ENCODE measurements at places on chromosomes 6 and 20. TPM values are rescaled to one million over a fixed set of nuclear protein-coding genes. Genes with fewer than 3 reads are reported as not detected.

The LHFPL5 gene
- not detected for total RNA-seq

- DNase-seq: peak; percentile 17
Measured at GRCh38 chr20:25299806-25300205, 51.9 kb downstream of the PYGB start.

DNA sequence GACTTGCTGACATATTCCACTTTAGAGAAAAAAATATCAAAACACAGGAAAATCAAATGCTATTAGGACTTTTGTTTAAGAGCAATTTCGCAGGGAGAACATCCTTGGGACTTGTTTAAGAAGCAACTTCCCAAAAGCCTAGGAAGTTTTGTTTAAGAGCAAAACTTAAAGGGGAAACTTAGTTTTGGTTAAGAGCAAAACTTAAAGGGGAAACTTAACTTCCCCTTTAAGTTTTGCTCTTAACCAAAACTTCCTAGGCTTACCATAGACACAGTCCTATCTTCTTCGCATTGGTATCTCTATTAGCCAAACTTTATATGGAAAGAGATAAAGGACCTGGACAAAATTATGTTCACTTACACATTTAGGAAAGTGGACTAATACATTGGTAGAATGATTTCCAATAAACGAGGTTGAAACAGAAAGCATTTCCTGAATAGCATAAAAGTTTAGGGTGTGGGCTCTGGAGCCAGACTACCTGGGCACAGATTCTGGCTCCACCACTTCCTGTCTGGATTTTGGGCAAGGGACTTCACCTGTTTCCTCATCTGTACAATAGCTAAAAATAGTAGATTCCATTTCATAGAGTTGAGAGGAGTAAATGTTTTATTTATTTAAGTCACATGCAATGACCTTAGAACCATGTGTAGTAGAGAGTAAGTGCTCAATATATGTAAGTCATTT lies 15.7 kb downstream of the PAQR8 start:
- no peak for DNase-seq

DNA sequence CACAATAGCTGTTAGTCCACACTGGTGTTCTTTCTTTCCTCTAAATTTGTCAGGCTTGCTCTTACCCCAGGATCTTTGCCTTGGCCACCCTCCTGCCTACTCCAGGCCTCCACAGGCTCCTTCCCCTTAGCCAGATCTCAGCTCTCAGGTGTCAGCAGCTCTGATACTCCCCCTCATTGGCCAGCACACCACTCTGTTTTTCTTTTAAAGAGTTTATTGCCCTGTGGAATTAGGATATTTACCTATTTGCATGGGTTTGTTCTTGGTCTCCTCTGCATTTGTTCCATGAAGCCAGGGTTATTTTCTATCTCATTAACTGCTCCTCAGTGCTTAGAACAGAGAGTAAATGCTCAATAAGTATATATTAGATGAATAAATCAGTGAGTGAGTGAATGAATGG lies 36.8 kb downstream of the GCNT2 start:
- DNase-seq: no peak

- DNase-seq: no peak
Measured at GRCh38 chr6:68038815-68039408, 596.2 kb upstream of the ADGRB3 start.

DNA sequence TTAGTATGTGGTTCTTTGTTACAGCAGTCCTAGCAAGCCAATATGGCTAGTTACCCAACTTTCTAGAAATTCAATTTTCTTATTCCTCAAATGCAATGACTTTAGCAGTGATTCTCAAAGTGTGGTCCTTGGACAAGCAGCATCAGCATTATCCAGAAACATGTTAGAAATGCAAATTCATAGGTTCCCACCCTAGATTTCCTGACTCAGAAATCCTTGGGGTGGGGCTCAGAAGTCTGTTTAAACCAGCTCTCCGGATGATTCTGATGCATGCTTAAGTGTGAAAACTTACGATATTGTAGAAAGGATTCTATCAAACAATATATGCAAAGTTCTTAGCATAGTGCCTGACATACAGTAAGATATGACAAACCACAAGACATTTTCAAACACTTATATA lies 757.1 kb downstream of the DHX35 start:
- DNase-seq: no peak

The NR2E1 gene
- not detected for total RNA-seq

DNA sequence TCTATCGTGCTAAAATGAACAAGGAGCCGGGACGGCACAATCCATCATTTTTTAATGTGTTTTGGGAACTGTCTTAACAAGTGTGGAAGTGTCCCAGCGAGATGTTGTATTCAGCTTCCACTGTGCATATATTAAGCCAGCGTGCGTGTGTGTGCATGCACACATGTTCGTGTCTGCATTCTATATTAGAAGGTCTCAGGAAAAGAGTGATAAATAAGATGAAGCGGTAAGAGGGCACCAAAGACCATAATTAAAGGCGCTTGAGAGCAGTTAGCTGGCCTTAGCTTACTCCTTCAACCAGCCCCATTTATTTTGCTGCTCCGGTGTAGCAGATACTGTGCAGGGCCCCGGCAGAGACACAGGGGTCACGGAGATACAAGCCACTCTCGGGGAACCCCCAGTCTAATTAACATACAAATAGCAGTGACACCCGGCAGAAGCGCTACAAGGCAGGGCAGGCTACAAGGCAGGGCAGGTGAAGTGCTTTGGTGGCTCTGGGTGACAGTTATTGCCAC lies 206.5 kb upstream of the RREB1 start:
- DNase-seq: peak; percentile 53

GRCh38 chr6:12749531-12750379 lies 33.2 kb downstream of the PHACTR1 start:
- DNase-seq: no peak

- DNase-seq: no peak
Measured at GRCh38 chr6:147407571-147407970, 100.9 kb upstream of the SAMD5 start.

DNA sequence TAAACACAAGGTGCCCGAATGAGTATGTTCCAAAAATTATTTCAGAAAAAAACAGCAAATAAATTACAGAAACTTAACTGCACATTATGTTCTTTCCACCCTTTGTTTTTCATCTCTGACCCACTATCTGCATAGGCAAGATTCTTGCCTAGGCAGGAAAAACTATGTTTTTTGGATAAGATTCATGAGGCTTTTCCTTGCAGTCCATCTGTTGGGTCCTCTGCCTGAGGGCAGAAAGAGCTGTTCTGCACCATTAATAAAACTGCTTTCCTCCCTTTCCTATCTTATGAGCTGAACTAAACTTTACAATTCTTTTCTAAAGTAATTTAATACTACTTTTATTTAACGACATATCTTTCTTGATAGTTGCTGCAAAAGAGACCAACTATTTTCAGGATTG lies 21.1 kb downstream of the ENPP1 start:
- DNase-seq: no peak

DNA sequence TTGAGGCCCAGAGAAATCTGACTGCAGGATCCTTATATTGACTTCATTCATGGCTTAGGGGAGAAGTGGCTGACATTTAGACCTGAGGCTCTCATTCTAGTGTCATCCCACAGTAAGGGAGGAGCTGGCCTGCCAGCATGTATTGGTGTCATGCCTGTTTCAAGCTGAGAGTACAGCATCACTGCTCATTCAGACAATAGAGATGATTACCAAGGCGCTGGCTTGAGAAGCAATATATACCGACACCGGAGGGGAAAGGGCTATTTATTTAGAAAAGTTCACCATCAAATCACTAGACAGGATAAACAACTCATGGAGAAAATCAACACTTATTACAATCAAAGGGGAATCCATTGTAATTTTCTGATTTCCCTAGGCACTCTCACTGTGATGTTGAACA lies 84.4 kb upstream of the HDAC2 start:
- DNase-seq: no peak

DNA sequence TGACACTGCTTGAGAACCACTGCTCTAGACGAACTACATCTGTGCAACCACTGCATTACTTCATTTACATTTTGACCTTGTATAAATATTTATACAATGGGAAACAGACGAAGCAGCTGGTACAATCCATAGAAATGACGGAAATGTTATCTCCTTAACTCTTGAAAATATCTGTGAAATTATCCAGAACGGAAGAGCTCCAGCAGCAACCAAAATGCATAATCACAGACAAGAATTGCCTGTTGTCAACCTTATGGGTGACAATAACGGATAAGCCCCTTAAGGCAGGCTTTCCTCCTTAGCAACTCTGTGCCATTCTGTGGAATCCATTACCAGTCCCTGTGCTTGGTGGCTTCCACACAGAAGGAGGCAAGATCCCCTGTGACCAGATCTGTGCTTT lies 115.4 kb downstream of the DTNBP1 start:
- DNase-seq: peak; percentile 58

- no peak for DNase-seq
Measured at GRCh38 chr6:103284835-103285234, 1574.9 kb downstream of the HACE1 start.

The HSPA1L gene
- total RNA-seq: 4.5 TPM

The PHACTR3 gene
- 8.5 TPM for total RNA-seq

The QRSL1 gene
- 26.6 TPM for total RNA-seq

GRCh38 chr6:134454794-134455193 lies 136.9 kb upstream of the SGK1 start:
- no peak for DNase-seq

DNA sequence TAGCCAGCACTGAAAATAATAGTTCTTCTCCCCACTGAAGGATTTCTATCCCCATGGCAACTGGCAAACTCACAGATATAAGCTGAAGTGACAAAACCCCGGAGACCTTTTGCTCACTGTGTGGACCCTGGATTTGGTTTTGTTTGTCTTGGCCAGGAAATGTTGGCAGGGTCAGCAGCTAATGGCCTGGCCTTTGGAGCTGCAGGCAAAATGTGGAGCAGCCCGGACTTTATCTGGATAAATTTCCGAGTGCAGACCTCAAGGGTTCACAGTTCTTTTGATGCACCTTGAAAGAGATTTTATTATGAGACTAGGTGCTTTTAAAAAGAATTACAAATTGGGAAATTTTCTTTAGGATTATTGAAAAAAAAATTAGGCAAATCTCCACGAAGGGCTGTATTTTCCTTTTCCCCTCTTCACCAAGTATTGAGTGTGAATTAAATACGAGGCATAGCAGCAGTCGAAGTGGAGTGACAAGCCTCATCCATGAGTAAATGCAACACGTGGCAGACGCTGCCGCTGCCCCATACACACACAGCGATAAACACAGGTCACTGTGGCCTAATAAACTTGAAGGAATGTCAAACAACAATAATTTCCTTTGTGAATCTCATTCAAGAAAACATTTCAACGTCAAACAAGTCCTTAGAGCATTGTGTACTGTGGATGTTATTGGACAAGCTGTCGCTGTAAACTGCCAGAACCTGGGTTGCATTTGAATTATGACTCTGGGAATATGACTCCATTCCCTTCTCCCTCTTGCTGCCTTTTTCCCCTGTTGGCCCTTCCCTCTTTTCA lies 35.1 kb upstream of the CCN6 start:
- DNase-seq: peak; percentile 53

- peak; percentile 35 for DNase-seq
Measured at GRCh38 chr20:32336918-32337347, 21.2 kb upstream of the ASXL1 start.

- no peak for DNase-seq
Measured at GRCh38 chr6:300026-300425, 7.7 kb downstream of the DUSP22 start.

GRCh38 chr6:11092668-11093375 lies 812 bp upstream of the SMIM13 start:
- DNase-seq: no peak

The PABPC1L gene
- total RNA-seq: 6.4 TPM

The SUPT3H gene
- total RNA-seq: 7.9 TPM

GRCh38 chr20:39016506-39016905 lies 54.4 kb downstream of the DHX35 start:
- no peak for DNase-seq

DNA sequence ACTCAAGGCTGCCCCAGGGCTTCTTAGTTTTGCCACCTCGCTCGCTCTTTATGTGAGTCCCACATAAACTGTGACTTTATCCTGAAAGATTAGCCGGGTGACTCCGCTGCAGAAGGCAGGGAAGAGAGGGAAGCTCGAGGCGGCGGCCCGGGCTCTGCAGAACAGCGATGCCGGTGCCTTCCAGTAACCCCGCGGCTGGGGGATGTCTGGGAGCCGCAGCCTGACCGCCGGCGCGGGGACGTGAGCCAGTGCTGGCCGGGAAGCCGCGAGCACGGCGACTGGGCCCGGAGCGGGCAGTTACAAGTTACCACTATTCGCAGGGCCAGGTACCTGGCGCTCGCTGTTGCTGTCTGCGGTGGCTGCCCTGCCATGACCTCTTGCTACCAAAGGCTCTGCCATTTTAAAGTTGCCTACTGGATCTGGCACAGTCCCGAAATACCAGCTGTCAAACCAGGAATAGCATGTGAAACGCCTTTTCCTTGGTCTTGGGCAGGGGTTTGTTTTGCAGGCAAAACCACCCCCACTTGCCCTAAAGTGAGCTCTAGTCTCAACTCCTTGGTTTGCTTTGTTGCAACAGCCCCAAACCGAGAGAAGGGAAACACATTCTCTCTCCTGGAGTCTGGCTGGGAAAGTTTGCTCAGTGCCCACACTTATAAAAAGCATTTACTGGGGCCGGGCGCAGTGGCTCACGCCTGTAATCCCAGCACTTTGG lies 124.0 kb upstream of the SLC2A12 start:
- peak; percentile 40 for DNase-seq

GRCh38 chr6:26044140-26045064 lies 42.8 kb upstream of the HFE start:
- no peak for DNase-seq

The FLRT3 gene
- 12.9 TPM for total RNA-seq

GRCh38 chr6:134247231-134247833 lies 70.6 kb downstream of the SGK1 start:
- peak; percentile 83 for DNase-seq

GRCh38 chr6:83592770-83593394 lies 80.5 kb downstream of the PRSS35 start:
- no peak for DNase-seq

GRCh38 chr6:144158133-144158532 lies 7.8 kb downstream of the STX11 start:
- peak; percentile 82 for DNase-seq

The DCDC2 gene
- total RNA-seq: 0.21 TPM

GRCh38 chr6:134589512-134589911 lies 271.6 kb upstream of the SGK1 start:
- no peak for DNase-seq

DNA sequence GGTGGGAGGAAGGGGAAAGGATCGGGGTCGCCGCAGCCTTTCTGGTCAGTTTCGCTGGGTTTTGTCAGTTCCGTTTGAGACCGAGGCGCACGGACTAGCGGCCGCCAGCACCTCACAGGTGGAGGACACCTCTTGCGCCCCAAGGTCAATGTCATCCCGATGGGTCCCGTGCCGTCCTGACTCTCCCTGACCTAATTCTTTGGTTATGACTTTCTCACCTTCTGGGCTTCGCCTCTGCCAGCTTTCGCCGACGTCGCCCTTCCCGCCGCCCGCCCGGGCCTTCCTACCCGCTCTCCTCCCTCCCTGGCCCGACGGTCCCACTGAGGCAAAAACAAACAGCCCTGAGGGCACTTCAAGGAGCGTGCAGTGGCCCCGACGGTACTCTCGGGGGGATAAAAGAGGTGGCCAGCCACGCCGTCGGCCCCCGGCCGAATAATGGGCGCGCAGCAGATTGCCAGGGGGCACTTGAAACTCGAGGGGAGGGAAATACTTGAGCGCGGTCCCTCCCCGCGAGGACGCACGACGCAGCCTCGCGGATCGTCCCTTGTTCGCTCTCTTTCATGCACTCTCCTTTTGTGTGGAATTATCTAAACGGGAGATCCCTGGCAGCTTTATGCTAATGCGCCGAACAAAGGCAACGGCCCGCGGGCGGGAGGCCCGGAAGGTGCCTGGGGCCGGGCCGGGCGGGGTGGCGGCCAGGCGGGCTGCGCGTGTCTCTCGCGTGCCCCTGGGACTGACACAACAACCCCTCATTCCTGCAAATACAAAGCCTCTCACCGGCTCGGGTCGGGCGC lies 3.9 kb upstream of the INSM1 start:
- DNase-seq: no peak

The SULF2 gene
- 68.0 TPM for total RNA-seq
